ENCODE measurements at places on chromosomes 12 and 14.
A peak's percentile ranks its signal among the peaks of the same experiment; 100 is the strongest.

- no peak for DNase-seq
Measured at GRCh38 chr12:48054955-48055821, 50.7 kb downstream of the SENP1 start.

- no peak for DNase-seq
Measured at GRCh38 chr12:42422785-42423184, 96.8 kb downstream of the PPHLN1 start.

GRCh38 chr12:52945389-52946232, 3.3 kb upstream of the KRT18 start:
- DNase-seq: no peak

DNA sequence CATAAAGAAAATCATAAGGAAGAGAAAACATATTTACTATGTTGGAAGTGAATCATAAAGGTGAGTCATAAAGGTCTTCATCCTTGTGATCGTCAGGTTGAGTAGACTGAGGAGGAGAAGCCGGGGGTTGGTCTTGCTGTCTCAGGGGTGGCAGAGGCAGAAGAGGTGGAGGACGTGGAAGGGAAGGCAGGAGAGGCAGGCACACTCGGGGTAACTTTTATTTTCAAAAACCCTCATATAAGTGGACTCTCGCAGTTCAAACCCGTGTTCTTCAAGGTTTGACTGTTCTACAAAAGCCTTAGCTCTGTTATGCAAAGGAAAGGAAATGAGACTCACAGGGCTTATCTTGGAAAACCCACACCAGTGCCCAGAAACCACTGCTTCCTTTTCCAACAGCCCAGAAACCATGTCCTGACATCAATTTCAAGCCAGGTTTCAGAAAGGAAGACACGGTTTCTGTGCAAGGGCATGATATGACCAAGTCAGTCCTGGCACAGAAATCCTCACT, 14.0 kb downstream of the SMCO2 start:
- peak; percentile 22 for DNase-seq

DNA sequence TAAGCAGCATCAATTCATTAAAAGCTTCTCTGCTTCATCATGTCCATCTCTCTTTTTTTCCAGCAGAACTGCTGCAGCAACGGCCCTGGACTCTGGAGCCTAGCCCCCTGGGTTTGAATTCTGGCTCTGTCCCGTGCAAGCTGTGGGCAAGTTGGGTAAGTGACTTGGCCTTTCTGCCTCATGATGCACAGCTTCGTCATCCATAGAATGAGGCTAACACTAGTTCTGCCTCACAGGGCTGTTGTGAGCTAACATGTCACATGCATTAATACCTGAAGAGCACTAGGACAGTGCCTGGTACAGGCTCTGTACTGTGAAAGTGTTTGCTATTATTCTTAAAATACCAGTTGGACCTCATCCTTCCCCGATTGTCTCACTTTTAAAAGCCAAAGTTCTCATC, 4.2 kb downstream of the KRT82 start:
- no peak for DNase-seq

GRCh38 chr12:66901138-66901932, 222.5 kb upstream of the GRIP1 start:
- DNase-seq: peak; percentile 4

DNA sequence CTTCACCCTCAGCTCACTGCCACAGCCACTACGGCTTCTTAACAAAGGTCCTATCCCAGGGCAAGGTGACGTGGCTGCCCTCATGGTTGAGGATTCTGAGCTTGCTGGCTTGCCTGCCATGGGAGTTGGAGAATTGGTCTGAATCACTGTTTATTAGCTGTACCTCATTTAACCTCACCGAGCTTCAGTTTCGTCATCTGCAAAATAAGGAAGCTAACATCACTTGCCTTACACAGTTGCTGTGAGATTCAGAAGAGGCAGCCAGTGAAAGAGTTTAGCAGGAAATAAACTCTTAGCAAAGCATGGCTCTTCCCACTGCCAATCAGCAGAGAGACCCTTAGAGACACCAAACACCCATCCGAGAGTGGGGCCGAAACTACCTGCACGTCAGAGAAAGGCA, 90.1 kb upstream of the KCNA1 start:
- no peak for DNase-seq

GRCh38 chr14:33525626-33526025, 425.2 kb downstream of the EGLN3 start:
- no peak for DNase-seq

DNA sequence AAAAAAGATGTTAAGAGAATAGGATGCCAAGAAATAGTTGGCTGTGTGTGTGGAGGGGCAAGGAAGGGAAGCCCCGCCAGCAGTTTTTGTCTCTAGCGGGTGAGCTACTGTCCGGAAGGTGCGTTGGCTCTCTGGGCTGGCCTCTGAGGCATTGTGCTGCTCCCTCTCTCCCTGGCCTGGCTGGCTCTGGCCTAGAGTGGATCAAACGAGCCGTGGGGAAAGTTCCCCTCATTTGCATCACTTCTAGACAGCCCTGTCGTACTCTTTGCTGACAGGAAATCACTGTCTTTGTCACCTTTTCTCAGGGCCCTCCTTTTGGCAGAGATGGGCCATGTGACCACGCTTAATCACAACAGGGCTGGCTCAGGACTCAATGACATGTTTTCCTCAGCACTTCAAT, 236.1 kb upstream of the NPAS3 start:
- DNase-seq: no peak

- no peak for DNase-seq
Measured at GRCh38 chr12:25424211-25424731, 128.8 kb downstream of the LMNTD1 start.

DNA sequence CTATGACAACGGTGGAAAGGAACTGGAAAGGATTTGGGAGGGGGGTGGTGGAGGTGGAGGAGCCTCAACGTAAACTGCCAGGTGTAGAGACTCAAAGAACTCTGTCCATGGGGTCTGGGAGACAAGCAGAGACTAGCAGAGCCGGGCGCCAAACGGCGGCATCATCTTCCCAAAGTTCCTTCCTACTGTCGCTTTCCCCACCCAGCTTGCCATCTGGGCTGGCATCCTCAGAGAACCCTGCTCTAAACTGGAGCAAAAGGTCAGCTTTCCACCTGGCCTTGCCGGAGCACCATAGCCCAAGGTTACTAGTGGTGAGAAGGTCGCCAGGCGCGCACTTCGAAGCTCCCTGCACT, 4.0 kb upstream of the IRF2BPL start:
- no peak for DNase-seq

DNA sequence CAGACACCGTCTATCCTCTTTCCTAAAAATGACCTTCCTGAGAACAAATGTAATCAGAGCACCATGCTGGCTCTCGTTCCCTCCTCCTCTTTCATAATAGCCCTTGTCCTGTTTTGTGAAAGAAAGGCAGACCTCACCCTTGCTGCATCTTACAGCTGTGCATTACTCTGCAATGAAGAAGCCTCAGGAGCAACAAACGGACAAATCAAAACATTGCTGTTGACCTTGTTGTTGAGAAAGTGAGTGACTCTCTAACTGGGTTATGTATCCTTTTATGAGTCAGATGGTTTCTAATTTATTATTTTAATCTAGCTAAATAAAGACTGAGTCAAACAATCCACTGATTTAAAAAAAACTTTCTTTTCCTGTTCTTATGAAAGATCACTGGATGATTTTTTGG, 180.9 kb downstream of the RPS29 start:
- no peak for DNase-seq

- no peak for DNase-seq
Measured at GRCh38 chr14:64762044-64763034, 58.1 kb downstream of the PLEKHG3 start.

GRCh38 chr14:71554323-71554722, 377.9 kb upstream of the RGS6 start:
- no peak for DNase-seq

DNA sequence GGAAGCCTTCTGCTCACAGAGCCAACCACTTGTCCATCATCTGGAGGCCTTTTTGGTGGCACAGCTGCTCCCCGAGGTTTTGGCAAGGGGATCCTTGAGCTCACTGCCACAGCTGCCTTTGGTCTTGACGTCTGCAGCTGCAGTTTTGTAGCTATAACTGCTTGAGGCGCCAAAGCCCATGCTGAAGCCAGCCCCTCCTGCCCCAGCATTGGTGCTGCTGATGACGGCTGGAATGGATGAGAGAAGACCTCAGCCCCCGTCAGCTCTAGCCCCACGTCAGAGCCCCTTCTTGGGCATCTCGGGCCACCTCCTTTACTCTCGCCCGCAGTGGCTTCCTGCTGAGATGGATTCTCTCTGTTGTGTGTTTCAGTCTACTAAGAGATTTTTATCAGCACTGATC, 12.3 kb upstream of the KRT74 start:
- DNase-seq: no peak

GRCh38 chr12:9367201-9367600, 159.0 kb upstream of the PZP start:
- no peak for DNase-seq

GRCh38 chr14:99134516-99135046, 137.4 kb downstream of the BCL11B start:
- DNase-seq: no peak

DNA sequence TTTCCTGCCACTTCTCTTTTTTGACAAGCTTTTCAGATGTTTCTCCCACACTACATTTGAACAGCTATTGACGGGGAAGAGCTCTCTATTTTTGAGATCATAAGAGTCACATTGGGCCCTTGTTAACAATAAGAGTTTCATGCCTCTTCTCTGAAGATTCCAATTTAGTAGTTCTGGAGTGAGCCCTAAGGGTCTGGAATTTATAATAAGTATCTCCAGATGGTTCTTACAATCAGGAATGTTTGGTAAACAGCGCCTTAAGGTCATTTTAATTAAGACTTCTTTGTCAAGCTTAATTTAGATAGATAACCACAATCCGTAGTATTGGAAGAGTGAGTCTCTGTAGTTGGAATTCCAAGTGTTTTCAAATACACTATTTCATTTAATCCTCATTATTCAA, 60.6 kb upstream of the HECTD1 start:
- no peak for DNase-seq

DNA sequence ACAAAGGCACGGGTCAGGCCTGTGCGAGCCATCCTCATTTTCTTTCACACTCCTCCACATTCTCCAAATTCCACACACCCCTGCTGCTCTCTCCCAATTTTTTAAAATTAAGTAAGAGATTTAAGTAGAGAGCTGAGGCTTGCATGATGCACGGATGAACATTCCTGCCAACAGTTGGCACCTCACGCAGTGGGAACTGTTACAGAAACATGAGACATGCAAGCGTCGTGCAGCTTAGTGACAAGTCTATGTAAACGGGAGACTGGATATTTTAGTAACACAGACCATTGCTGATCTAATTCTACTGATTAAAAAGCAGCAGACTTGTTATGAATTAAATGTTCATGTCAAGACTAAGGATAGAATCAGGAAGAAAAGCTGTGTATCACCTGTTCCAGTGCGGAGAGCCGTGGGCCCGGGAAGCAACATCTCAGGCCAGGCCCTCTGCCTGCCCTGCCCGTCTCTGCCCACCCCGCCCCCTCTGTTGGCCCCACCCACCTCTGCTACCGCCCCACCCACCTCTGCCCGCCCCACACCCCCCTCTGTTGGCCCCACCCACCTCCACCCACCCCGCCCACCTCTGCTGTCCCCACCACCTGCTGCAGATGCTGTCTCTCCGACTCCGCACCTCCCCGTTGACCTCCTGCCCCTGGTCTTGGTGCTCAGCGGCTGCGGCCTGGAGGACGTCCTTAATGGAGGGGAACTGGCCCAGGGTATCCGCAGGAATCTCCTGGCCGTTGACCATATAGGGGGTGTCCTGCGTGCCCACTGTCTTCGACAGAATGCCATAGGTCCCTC, 21.2 kb downstream of the GOLGA3 start:
- no peak for DNase-seq

- DNase-seq: no peak
Measured at GRCh38 chr14:101230851-101231550, 327.5 kb upstream of the RTL1 start.

GRCh38 chr14:49056021-49056420, 530.2 kb downstream of the RPS29 start:
- no peak for DNase-seq

DNA sequence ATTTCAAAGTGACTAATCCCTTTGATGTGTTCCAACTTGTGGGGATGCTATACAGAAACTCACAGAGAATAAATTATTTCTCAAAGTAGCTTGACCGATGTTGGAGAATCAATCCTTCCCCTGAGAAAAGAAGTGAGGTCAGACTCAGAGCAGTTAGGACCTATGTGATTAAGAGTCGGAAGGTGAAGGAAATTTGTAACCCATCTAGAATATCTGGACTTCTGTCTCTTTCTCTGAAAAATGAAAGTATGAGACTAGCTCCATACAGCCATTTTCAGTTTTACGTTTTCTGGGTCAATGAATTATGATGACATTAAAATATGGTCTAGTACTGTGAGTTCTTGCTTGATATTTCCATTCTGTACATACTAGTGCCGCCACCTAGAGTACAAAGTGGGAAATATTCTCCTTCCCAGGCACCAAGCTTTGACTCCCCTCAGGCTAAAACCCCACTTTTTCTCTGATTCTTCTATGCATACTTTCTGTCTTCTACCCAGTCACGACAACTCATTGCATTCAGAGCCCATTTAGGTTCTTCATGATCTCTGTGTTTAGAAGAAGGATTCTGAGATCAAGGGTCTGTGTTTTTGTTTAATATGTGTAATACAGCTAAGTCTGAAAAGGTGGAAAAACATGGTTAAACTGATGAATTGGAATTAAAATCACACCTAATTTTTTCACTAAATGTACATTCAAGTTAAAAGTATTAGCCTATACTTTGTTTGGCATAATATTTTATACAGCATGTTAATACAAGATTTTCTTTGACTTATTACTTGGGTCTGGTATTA, 6.9 kb upstream of the NTS start:
- DNase-seq: no peak

DNA sequence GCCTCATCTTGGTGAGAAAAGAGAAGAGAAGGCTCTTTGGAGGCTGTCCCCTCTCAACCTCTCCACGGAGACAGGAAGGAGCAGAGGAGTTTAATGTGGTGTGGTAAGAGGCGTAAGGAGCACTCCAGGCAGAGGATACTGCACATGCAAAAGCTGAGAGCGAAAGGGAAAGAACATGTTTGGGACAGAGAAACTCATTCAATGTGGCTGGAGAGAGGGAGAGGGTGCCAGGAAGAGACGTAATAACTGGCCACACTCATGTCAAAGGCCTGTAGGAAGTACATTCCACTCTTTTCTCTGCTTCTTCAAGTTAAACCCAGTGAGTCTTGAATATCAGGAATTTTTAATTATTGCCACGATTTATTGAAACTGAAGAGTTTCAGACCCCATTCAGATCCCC, 12.0 kb downstream of the VDR start:
- DNase-seq: no peak

- DNase-seq: no peak
Measured at GRCh38 chr14:53019406-53019805, 68.6 kb upstream of the FERMT2 start.

- DNase-seq: no peak
Measured at GRCh38 chr12:1630827-1631591, 2.0 kb downstream of the WNT5B start.

Measured in stimulated activated naive B cell treated with anti-CD40 and anti-IgM and Interleukin-4, amounts not matched to agents 10 μg/mL and 1 μg/mL and 100 μg/mL, for 72 hours (primary cell).